ENCODE measurements at places on chromosomes 11 and 22.

DNA sequence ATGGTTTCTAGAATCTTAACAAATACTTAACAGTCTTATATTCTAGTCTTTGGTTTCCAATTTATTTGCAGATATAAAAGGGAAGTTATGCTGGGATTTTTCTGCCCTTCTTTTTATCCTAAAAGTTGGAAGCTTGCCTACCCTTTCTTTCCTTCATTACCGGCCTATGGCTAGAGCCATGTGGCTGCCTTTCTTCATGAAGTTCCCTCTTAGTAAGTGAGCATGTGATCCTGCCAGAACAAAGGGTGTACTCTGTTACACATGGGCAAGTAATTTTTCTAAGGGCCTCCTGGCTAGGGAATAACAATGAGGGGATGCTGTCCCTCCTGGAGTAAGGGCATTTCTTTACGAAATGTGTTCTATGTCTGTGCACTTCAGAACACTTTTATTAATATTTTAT, 252.1 kb upstream of the PITPNB start:
- DNase-seq = no peak

- DNase-seq = no peak
Observed at GRCh38 chr22:33385611-33386010, 327.4 kb upstream of the SYN3 start.

DNA sequence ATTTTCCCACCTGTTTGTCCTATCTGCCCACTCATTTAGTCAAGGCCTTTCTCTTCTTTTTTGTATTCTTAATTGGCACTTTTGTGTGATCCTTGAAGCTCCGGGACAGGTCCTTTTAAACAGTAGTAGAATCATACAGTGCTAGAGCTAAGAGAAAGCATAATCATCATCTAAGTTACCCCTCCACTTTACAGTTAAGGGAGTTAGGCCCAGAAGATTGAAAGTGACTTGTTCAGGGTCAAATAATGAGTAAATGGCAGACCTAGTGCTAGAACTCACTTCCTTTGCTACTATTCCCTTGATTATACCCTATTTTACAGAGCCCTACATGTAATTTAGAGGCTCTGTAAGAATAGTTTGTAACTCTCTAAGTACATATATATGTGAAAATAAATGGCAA, 2.5 kb downstream of the USP47 start:
- DNase-seq = no peak

DNA sequence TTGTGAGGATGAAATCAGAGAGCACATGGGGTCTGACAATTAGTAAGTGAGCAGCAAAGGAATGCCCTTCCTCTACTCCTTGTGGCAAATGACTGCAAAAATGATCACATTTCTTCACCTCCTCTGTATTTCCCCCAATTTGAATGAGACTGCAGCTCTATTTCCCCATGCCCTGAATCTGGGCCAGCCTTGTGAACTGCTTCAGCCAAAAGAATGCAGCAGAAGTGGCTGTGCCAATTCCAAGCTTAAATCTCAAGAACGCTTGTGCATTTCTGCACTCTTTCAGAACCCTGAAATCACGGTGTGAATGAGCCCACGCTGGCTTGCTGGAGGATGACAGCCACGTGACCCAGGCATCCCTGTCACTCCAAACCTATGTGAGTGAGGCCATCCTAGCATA, 9.9 kb downstream of the SLC43A3 start:
- no peak for DNase-seq

GRCh38 chr11:134235399-134235798, 10.9 kb downstream of the VPS26B start:
- no peak for DNase-seq

DNA sequence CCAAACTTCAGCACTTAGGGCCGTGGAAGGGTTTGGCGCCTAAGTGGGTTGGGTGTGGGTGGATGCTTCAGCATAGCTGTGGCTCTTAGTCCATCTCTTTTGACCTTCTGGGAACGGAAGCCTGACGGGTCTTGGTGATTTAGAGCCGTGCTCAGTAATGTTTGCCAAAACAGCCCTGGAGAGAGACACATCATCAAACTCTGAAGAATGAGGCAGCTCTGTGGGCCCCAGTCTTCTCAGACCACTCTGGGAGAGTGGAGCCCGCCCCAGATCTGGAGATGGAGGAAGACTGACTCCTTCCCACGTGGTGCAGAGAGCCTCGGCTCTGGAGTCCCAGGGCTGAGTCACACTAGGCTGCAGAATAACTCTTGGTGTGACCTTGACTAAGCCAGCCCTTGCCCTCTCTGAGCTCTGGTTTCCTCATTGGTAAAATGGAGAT, 168.9 kb downstream of the C11orf91 start:
- no peak for DNase-seq

- no peak for DNase-seq
Observed at GRCh38 chr11:75141166-75141565, 9.7 kb upstream of the SLCO2B1 start.

- no peak for DNase-seq
Observed at GRCh38 chr11:21546703-21547102, 646.2 kb upstream of the ANO5 start.

DNA sequence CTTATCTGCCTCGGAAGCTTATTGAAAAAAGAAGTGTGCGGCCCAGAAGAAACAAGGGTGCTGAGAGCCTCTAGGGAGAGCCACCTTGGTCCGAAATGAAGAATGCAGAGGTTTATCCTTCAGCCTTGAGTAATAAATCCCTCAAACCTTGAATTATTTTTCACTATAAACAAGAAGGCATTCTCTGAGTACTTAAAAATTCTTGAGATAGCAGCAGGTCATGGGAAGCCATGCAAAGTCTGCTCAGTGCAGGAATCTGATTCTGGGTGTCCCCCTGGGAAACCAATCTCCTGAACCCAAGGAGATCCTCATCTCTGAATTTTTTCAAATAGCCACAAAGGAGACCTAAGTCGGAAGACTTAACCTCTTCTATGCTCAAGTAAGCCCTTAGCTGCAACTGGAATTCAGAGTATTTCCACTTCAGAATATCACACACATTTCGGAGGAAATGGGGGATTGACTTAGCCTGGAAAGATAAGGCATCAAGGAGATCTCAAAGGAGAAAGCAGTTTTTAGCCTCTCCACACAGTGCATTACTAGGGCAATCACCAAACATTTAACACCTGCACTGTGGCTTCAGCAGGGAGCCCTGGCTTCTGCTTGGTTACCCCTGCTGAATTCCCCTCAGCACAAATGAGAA, 365.0 kb downstream of the ETS1 start:
- no peak for DNase-seq

DNA sequence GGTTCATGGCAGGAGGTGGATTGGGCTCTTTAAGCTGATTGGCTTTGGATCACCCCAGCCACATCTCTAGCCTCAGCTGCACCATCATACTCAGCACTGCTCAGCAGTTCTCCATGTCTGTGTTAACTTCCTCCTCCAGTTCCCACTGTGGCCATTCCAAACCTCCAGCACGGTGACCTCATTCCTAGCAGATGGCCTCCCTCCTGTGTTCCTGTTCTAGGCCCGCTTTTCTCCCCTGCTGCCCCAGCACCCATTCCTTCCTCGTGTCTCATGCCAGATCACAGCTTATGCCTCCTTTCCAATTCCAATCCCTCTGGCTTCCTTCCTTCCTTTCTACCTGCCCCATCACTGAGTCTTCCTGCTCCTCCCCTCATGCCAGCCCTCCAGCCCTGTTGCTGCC, 96.1 kb downstream of the MICAL2 start:
- DNase-seq = no peak

DNA sequence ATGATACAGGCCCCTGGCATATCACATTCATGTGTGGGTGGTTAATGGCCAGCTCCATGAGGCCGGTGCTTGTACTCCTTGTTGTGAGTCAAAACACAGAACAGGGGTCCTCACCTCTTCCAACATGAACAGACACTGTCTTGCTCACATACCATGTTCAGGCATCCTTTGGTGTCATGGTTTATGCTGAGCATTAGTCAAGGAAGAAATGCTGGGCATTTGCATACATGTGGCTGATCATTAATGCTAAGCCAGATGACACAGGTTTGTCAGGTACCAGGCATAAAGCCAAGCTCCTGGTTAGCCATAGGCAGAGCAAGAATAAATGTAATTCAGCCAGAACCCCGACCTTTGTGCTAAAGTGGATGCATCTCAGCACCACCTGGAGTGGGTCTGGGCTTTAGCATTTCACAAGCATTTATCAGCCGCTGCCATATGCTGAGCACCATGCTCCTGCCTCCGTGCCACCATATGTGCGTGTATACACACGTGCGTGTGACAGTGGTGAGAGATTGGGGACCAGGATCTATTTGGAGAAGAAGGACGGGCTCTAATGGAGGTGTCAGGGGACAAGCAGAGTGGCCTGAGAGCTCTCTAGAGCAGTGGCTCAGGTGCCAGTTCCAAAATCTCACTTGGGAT, 55.0 kb downstream of the MICAL2 start:
- DNase-seq = no peak

DNA sequence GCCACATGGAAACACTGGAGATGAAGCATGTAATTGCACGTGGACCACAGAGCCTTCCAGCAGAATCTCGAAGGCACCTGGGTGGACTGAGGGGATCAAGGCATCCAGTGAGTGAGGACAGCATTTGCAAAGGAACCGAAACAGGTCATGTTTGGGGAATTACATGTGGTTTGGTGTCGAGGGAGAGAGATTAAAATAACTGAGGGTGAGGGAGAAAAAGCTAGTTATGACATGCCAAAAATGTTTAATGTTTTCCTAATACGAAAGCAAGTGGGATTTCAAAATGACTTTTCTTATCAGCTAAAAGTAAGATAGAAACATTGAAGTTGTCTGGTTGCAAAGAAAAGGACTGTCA, 157.1 kb downstream of the BLID start:
- no peak for DNase-seq

- no peak for DNase-seq
Observed at GRCh38 chr11:130783323-130783722, 133.0 kb downstream of the SNX19 start.

DNA sequence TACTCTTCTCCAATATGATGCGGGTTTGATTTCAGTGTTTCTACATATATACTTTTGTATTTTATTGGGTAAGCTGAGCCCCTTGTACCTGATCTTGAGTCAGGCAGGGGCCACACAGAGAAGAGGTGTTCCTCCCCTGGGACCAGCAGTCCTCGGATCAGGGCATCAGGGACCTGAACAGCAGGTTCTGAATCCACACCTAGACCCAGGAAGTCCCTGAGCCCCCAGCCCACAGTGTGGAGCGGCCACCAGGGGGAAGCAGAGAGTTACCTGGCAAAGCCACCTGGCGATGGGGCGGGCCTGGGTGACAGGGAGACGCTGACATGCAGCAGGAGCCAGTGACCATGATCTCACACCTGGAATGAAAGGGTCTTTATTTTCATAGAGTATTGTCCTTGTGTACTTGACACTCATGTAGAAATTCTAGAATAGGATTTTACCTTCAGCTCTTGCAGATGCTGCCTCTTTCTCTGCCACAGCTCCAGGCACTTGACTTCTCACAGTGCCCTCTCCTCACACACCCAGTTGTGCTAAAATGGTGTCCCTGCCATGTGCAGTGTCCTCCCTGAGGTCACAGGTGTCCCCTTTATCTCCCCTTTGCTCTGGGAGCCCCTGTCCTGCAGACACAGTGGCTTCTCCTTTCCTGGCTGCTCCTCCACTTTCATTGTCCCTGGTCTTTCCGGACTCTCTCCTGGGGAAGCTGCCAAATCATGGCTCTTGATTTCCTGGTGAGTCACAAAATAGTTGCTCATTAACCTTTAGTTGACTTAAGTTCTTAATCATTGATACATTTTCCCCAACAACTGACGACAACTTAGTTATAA, 48.5 kb downstream of the GGTLC2 start:
- DNase-seq = no peak

GRCh38 chr11:68158580-68158979, 37.4 kb upstream of the CHKA start:
- no peak for DNase-seq

DNA sequence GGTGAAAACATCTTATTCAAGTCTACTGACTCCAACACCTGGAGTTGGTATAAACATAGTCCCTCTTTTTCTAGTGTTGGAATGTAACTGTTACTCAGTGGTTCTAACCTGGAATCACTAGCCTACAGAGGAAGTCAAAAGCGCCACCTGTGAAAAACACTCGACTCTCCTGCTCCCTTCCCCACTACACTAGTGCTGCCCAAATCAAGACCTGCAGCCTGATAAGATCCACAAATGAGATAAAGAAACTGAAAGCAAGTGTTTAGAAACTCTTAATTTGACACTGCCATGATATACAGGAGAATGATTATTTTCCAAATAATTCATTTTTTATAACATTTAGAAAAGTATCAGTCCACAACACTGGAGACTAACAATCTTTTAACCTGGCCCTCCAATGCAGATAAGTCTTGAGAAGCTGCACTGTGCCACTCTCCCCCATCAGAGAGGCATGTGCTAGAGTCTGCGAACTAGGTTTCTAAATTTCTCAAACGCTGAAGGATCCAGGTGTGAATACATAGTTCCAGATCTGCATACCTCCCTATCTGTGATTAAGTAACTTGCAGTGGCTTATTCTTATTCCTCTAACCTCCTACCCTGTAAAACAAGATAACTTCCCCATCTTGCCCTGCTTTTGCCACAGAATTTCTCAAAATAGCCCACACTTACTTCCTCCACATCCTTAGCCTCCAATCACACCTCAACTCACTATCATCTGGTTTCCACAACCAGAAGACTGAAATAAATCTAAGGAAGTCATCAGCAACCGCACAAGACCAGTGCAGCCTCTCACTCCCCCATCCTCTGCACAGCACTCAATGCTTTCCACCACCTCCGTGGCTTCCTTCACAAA, 88.1 kb downstream of the RRAS2 start:
- DNase-seq = no peak

GRCh38 chr11:128940603-128941002, 2.1 kb downstream of the TP53AIP1 start:
- DNase-seq = no peak

DNA sequence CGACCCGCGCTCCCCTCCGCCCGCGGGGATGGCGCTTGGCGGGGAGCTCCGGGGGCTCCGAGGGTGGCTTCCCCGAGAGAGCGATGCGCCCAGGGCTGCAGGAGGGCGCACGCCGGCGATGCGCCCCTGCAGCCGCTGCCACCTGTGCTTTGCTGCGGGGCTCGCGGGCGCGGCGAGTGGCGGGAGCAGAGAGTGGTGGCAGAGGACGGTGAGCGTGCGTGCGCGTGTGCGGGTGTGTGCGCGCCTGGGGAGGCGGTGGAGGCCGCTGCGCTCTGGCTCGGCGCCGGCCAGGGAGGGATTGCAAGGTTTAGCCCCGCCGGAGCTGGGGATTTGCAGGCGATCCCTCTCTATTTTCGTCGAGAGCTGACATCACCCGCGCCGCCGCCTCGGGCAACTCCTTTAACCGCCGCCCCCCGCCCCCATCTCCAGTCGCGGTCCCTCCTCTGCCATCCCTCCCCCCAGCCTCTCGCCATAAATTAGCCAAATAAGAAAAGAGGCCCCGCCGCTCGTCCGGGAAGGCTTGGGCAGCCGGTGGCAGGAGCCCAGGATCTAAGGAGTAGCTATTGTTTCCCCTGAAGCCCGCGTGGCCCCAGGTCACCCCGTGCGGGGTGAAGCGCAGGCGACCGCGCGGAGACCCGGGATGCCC, at the start of gene SLC1A2:
Gene SLC1A2, minus strand, starts transcription at position 375 of the 646 bp plus-strand sequence. CDS start 592 bp downstream, outside the sequence.
- peak; percentile 28 for DNase-seq

- no peak for DNase-seq
Observed at GRCh38 chr11:133531971-133532651, at the start of gene OPCML. Gene OPCML (minus strand): TSS chr11:133532501.

DNA sequence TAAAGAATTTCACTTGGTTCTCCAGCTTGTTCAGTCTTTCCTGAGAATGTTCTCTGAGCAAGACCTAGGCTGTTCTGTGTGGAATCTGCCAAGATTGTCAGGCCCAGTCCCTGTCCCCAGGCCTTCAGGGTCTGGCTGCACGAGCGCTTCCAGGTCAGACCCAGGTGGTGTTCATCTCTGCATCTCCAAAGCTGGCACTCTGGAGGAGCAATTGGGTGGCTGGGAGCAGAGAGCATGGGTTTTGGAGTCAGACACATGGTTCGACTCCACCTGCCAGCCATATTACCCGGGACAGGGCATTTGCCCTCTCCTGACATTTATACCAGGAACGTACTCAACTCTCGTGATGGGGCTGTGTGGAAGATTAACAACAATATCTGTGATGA, 8.8 kb downstream of the CD5 start:
- no peak for DNase-seq
